ENCODE measurements at places on chromosomes 4 and X.

DNA sequence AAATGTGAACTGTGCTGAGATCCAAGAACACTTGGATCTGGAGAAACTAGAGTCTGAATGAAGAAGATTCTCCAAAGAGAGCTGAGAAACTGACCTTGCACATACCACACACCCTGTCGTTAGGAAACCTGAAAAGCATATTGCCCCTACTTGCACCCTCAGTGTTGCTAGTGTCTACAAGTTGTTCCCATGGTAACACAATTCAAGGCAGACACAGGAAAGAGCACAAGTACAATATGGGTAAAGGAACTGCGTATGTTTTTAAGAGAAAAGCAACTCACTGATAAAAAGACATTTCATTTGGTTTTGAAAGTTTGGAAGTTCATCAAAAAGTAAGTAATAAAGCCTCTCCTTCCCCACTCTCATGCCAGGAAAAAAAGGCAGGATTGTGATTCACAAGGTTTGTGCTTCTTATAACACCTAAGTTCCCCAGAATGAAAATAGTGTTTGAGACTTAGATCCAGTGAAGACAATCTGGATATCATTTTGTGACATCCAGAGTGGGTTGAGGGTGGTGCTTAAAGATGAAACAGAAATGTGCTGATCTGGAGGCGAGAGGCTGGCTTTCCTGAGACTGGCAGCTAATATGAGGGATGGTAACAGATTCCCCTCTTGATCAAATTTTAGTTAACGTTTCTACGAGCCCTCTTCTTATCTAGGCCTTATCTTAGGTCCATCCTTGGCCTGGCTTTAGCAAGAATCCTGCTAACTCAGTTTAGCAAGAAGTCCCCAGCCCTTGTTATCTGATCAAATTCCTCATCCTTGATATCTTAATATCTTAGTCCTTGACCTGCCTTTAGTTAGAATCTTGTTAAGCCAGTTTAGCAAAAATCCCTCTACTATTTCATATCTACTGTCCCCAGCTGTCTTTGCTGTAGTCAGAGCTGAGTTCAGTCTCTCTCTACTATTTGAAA lies 42.3 kb downstream of the NIPAL1 start:
- DNase-seq: no peak

- no peak for DNase-seq
These were observed 14.7 kb downstream of the WDR1 start for GRCh38 chr4:10101671-10102473.

DNA sequence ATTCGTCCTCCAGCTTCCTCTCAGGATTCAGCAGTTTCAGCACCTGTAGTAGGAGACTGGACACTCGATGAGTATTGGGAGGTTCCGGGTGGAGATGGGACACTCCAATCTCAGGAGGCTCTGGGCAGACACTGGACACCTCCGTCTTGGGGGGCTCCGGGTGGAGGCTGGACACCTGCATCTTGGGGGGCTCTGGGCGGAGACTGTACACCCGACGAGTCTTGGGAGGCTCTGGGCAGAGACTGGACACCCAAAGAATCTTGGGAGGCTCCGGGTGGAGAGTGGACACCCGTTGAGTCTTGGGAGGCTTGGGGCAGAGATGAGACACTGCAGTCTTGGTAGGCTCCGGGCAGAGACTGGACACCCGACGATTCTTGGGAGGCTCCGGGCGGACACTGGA lies 28.7 kb upstream of the LANCL3 start:
- DNase-seq: no peak

DNA sequence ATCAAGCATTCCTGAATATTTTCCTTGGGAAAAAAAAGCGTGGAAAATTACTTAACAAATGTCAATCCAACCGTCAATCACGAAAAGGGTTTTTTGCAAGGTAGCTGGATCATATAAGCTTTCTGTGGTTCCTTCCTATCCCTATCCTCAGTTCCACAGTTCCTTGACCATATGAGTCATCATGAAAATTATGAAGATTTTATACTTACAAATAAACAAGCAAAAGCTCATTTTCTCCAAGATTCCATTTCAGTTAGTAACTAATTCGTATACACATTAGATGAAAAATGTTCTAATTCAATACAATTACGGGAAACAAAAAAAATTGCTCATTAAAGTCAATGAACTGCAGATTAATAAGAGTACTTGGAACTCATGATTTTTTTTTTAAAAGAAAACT lies 228.8 kb downstream of the NSUN7 start:
- DNase-seq: no peak

GRCh38 chr4:39453738-39454137 lies 5.0 kb downstream of the RPL9 start:
- no peak for DNase-seq

DNA sequence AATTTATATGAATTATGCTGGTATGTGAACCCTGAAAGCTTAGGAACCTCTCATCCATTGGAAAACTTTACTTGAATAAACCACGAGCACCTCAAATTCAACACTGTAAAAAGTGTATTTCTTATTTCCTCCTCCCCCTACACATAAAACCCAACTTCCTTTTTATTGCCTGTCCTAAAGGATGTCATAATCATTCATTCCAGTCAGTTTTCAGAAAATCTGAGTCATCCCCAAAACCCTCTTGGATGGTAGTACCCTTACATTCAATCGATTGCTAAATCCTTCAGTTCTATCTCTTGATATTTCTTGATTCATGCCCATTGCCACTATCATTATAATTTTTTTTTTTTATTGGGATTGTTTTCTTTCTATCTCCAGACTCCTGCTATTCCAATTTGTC lies 91.1 kb upstream of the ATP8A1 start:
- DNase-seq: no peak

DNA sequence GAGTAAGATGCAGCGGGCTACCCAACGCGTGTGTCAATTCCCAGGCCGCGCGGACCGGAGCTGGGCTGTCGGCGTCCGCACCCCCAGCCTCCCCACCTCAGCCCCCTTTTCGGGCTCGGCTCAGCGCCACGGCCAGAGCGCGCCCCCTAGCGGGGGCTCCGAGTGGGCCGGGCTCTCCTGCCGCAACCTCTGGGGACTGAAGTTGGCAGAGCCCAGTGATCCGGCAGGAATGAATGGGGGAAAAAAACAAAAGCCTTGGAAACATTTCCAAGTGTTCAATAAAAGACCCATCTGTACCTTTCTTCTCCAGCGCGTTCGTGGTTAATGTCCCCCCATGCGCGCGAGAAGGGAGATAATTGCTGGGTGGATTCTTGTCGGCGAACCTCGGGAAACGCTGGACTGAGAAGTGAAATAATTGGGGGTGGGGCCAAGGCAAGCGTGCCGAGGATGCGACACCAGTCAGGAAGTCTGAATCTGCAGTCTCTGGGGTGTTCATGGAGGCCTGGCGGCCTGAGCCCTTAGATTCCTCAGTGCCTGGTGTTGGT lies 5.2 kb upstream of the ARX start:
- DNase-seq: no peak

All from muscle of back (tissue), 13 donors.